ENCODE measurements at places on chromosomes 5 and 9. TPM values are rescaled to one million over a fixed set of nuclear protein-coding genes. Genes with fewer than 3 reads are reported as not detected.

Gene CD74
- 324 TPM for total RNA-seq

- DNase-seq: no peak
Measured at GRCh38 chr5:14922456-14922855, 50.9 kb upstream of the ANKH start.

Gene SEC16A
- total RNA-seq: 105 TPM

DNA sequence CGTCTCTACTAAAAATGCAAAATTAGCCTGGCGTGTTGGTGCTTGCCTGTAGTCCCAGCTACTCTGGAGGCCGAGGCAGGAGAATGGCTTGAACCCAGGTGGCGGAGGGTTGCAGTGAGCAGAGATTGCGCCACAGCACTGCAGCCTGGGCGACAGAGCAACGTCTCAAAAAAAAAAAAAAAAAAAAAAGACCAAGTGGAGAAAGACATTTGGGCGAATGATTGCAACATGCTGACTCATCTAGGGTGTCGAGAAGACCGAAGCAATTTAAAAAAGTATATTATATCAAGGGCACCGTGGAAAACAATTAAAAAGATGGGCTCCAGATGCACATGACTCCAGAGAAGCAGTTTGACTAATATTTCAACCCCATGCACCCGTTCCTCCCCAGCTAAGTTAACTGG is 9.2 kb downstream of the KLF4 start:
- no peak for DNase-seq

Gene IL4
- not detected for total RNA-seq

- DNase-seq: peak; percentile 44
Measured at GRCh38 chr5:73093943-73094342, 26.4 kb upstream of the TMEM171 start.

DNA sequence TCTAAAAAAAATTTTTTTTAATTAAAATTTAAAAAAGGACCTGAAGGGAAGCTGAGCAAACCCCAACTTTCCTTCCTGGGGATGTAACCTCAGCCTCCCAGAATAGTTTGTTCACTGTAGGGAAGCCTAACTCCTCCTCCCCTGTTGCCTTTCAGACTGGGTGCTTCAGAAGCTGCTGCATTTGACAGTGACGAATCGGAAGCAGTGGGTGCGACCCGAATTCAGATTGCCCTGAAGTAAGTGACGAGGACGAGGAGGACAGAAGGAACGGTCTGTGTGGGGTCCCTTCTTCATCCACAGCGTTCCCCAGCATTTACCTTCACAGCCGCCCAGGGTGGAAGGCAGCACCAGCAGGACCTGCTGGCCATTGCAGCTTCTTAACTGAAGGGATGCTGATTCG is 57.7 kb upstream of the RARS1 start:
- no peak for DNase-seq

DNA sequence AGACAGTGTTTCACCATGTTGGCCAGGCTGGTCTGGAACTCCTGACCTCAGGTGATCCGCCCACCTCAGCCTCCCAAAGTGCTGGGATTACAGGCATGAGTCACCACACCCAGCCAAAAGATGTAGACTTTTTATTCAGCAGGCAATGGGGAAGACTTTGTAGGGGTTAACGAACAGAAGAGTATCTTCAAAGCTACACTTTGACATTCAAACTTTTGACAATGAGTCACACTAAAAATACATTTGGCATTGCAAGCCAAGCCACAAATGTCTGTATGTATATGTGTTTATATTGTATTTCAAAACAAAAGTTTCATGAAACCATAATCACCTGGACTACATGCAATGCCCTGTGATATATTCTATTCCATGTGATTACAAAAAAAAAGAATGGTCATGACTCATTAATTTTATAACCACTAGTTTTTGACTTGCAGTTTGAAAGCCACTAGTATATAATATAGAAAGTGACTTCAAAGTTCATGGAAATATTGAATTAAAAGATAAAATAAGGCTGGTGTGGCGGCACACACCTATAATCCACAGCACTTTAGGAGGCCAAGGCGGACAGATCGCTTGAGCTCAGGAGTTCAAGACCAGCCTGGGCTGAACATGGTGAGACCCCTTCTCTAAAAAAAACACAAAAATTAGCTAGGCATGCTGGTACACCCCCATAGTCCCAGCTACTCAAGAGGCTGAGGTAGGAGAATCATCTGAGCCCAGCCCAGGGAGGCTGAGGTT is 8.3 kb downstream of the DIMT1 start:
- no peak for DNase-seq

GRCh38 chr5:3385991-3386519 is 209.6 kb upstream of the IRX1 start:
- no peak for DNase-seq

GRCh38 chr5:124263680-124264491 is 482.6 kb downstream of the ZNF608 start:
- peak; percentile 58 for DNase-seq

DNA sequence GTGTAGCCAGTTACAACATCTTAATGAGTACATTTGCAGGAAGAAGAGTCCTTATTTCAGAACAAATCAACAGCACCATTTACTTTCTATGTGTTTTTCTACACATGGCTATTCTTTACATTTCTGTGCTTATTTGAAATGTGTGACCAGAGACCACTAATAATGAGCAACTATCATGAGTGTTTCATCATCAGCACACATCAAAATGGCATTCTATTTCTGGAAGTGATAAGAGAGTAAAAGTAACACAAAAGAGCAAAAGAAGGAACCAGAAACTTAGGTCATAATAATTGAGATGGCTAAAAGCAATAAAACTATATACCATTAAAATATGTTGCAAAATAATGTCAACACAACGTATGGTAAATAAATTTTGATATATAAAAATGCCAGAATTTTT is 159.7 kb downstream of the PBX3 start:
- no peak for DNase-seq

DNA sequence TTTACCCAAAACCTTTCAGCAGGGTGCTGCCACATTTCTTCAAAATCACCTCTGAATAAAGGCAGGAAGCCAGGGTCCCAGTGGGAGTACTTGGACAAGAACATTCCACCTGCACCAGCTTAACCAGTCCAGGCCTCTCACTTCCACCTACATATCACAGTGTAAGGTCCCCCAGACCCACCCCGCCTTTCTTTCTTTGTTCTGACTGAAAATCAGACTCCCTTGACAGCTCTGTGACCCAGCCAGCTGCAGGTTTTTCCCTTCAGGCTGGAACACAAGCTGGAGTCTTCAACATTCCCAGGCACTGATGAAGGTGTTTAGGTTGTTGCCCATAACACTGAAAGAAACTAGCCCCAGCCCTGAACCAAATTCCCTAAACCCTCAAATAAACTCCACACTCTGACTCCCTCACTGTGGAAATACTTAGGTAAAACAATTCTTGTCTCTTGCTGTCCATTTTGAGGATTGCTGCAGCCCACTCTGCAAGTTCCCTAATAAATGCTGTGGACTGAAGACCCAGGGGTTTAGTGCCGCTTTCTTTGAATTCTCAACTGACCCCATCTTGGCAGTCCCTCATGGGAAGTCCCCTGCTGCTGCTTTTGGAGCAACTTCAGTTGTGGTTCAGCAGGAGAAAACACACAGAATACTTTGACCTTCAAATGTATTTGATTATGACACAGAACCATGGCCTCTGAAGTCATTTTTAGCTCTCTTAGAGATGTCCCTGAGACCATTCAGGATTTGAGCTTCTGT is 24.8 kb downstream of the P4HA2 start:
- DNase-seq: no peak

DNA sequence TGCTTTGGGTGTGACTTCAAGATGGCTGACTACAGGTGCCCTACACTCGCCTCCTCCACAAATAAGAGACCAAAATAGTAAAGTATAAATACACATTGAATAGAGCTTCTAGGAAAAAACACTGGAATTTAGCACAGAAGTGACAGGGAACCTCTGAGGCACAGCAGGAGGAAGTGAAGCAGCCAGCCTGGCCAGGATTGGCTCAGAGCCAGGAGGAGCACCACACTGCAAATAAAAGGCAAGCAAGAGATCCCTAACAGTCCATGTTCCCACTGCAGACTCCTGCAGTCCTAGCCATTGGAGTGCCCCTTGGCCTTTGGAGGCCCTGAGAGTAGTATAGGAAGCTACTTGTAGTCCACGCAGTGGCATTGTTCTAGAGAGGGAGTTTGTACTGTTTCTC is 186.7 kb upstream of the TLX3 start:
- no peak for DNase-seq

Gene DND1
- not detected for total RNA-seq

- DNase-seq: peak; percentile 75
Measured at GRCh38 chr9:128818839-128819715, 777 bp downstream of the ENDOG start.

GRCh38 chr5:174745590-174746103 is 21.3 kb downstream of the MSX2 start:
- DNase-seq: no peak

- no peak for DNase-seq
Measured at GRCh38 chr5:11143456-11144267, 382.6 kb upstream of the DAP start.

- no peak for DNase-seq
Measured at GRCh38 chr5:158911693-158912363, 187.9 kb downstream of the EBF1 start.

Measured in stomach (tissue), 19 donors.